Activated naive CD4-positive, alpha-beta T cell treated with Interleukin-2 at 50 U/mL for 16 hours (primary cell): ENCODE measurements at places on chromosomes 3 and 15.

- DNase-seq: no peak
Observed at GRCh38 chr3:137343283-137343682, 385.5 kb downstream of the IL20RB start.

DNA sequence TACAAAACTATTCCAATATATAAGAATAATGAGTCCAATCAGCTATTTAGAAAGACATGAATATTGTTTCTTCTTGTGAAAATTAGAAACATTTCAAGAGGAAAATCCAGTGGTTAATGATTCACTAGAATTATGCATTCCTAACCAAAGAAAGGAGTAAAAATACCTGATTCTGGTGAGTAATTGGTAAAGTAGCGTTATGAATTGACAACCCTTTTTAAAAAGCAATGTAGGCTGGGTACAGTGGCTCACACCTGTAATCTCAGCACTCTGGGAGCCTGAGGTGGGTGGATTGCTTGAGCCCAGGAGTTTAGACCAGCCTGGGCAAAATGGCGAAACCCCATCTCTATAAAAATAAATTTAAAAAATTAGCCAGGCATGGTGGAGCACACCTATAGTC lies 43.3 kb downstream of the TOPAZ1 start:
- no peak for DNase-seq

DNA sequence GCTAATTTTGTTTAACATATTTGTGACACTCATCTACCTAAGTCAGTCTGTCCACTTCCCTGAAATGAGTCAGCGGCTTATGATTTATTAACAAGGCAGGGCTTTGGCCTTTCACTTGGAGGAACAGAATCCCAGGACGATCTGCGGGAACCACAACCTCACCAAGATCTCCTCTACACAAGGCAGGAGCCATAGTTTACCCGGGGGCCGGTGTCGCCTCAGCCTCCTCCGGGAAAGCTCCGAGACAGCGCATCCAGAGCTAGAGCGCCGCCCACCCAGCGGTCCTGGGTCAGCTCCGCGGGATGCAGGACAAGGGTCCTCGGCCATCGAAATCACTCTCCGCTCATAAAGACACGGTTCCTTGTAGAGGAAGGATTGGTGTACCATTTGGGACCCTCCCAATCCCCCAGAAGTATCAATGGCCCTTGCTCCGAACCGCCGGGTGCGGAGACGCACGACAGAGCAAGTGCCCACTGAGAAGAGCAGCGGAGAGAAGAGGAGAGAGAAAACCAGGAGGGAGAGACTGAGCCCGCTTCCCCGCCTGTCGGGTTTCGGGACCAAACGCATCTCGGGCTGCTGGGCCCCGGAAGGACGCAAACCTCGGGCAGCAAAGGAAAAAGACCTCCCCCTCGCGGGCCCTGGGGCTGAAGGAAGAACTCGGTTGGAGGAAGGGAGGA lies 13.1 kb upstream of the ALCAM start:
- DNase-seq: no peak

DNA sequence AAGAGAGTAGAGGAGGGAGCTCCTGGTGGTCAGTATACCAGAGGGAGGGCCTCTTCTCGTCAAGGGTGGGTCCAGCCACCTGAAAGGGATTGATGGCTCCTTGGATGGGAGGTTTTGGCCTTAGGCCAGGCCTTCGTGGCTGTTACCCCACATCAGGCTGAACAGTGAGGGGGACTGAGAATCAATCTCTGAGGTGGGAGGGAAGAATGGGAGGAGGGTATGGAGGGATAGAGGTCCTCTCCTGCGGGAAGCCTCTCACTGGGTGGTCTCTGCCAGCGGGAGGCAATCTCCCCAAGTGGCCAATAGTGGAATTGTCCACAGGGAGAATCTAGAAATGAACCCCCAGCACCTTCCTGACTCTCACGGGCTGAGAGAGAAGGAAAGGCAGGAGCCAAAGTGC lies 53.5 kb downstream of the BSN start:
- DNase-seq: no peak

DNA sequence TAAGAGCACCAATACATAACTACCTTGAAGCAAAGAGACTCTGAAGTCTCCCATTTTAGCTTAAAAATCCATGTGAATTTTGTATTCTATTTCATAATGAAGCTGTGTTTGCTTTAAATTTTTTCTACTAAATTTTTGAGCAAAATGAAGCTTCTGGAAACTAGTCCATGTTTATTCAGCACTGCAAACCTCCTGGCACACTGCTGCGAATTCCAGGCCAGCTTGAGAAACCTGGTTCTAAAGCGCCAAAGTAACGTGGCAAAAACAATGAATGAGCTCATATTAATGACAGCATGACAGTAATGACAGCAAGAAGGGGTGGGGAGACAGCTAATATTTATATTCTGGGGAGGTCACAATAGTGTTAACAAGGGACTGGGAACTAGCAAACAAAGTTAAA lies 25.7 kb downstream of the CEP152 start:
- no peak for DNase-seq

GRCh38 chr3:61250784-61251173 lies 473 bp downstream of the FHIT start:
- peak; percentile 12 for DNase-seq

- DNase-seq: no peak
Observed at GRCh38 chr3:63116922-63117321, 161.2 kb upstream of the SYNPR start.

GRCh38 chr3:25291481-25291905 lies 136.6 kb upstream of the RARB start:
- no peak for DNase-seq

DNA sequence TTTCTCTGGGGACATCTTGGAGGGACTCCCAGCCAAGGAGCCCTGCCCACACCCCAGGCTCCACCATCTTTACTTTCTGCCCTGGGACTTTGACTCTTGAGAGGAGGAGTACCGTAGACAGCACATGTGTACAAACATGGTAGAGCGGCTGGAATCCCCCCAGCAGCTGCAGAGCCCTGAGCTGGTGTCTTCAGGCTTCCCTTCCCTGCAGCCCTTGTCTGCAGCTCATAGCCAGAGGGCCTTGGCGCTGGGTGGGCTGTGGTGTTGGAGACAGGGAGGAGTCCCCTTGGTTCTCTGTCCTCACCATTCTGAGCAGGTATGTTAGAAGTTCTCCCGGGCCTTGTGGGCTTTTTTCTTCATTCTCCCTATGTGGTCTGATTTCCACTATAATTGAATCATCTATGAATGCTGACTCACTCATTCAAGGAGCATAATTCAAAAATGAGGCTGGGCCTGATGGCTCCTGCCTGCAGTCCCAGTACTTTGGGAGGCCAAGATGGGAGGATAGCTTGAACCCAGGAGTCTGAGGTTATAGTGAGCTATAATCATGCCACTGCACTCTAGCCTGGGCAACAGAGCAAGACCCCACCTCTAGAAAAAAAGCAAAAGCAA lies 97.8 kb upstream of the MEF2A start:
- DNase-seq: no peak

DNA sequence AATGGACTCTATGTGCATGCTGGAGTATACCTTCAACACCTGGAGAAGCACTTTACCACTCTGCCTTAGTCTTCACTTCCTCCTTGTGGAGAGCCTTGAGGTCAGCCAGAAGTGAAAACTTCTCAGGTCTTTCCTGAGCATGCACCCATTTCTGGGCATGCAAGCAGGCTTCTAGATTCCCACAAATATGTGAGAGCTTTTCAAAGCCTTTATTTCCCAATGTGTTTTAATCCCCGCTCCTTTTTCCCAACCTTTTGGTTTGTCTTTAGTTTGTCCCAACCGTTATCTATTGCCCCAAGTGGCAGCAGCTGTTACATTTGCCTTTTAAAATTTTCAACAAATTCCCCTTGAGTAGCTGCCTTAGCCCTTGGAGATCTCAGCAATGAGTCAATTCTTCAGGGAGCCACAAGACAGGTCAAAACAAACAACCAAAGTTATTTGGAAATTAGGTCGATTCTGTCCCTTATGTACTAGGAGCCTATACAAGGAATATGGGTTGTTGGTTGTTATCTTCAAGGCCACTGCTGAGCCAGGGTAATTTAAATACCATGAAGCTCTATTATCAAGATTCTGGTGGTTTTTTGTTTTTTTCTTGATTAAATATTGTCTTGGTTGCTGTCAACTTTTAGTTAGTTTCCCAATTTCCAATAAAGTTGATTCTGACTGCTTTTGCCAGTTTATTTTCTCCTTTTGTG lies 44.4 kb downstream of the LSM3 start:
- DNase-seq: no peak

DNA sequence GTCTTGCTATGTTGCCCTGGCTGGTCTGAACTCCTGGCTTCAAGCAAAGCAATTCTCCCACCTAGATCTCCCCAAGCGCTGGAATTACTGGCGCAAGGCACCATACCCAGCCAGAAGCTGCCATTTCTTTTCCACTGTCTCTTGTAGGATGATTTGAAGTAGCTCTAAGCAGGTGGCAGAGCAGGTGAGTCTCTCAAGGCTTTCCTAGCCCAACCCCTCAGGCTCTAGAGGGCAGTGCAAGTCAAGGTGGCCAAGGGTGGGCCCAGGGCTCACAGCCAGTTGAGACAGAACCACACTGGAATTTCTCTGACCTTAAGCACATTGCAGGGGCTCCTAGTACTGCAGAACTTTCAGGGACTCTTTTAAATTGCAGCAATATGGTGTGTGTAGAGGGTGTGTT lies 15.6 kb upstream of the DAG1 start:
- DNase-seq: no peak

- no peak for DNase-seq
Observed at GRCh38 chr3:81776643-81777042, 15.2 kb upstream of the GBE1 start.

DNA sequence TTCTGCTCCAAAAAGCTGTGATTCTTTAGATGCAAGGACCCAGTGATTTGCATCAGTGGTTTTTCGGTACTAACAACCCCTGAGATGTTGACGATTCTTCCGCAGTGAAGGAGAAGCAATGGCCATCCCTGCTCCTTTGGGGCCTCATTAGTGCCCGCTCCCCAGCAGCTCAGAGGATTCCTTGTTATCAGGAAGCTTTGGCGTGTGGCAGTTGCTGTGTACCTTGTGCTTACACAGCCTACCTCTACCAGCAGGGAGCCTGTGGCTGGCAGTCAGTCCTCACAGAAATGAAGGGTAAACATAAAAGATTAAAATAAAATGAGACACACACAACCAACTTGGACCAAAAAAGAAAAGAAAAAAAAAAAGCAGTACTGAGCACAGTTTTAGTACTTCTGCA lies 55.2 kb downstream of the CNTN3 start:
- DNase-seq: no peak

GRCh38 chr15:94247789-94248638 lies 16.7 kb downstream of the MCTP2 start:
- no peak for DNase-seq

GRCh38 chr15:89195836-89196235 lies 25.5 kb downstream of the RLBP1 start:
- no peak for DNase-seq

- no peak for DNase-seq
Observed at GRCh38 chr3:60636846-60637245, 614.4 kb downstream of the FHIT start.

GRCh38 chr3:182609575-182610156 lies 183.6 kb upstream of the ATP11B start:
- DNase-seq: no peak

GRCh38 chr3:14338898-14339458 lies 63.4 kb upstream of the SLC6A6 start:
- no peak for DNase-seq

DNA sequence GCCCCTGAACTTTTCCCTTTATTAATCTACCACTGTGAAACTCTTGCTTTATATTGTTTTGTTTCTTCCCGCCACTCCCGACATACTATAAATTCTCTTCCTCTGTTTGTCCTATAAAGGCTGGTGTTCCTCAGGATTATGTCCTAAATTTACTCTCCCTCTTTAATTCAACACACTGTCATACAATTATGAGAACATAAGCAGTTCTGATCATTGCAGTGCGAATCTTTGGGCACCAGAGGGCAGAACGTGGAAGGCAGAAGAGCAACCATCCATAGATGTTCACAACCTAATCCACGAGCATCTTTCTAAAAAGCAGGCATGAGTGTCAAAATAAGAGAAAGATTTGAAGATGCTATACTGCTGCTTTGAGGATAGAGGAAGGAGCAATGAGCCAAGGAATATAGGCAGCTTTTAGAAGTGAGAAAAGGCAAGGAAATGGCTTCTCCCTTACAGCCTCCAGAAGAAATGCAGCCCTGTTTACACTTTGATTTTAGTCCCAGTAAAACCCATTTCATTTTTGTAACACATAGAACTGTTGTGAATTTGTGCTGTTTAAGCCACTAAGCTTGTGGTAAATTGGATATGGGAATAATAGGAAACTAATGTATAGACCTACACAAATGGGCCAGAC lies 179.4 kb downstream of the GBE1 start:
- DNase-seq: no peak

GRCh38 chr3:66712210-66712609 lies 211.4 kb upstream of the LRIG1 start:
- no peak for DNase-seq

DNA sequence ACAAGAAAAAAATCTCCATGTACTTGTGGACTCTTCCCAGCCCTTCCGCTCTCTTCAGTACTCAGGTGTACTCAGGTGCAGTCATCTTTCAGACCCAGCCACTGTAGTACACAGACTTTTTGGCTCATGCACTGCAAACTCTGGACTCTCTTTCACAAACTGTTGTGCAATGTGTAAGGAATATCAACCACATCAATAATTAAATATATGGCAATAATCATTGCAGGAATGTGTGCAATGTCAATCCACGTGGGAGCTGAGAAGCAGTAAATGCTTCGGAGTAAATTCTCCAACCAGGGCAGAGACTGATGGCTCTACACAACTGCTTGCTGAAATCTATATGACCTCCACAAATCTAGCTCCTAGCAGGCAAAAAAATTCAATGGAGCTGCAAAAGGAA lies 287.3 kb upstream of the COL8A1 start:
- DNase-seq: no peak

DNA sequence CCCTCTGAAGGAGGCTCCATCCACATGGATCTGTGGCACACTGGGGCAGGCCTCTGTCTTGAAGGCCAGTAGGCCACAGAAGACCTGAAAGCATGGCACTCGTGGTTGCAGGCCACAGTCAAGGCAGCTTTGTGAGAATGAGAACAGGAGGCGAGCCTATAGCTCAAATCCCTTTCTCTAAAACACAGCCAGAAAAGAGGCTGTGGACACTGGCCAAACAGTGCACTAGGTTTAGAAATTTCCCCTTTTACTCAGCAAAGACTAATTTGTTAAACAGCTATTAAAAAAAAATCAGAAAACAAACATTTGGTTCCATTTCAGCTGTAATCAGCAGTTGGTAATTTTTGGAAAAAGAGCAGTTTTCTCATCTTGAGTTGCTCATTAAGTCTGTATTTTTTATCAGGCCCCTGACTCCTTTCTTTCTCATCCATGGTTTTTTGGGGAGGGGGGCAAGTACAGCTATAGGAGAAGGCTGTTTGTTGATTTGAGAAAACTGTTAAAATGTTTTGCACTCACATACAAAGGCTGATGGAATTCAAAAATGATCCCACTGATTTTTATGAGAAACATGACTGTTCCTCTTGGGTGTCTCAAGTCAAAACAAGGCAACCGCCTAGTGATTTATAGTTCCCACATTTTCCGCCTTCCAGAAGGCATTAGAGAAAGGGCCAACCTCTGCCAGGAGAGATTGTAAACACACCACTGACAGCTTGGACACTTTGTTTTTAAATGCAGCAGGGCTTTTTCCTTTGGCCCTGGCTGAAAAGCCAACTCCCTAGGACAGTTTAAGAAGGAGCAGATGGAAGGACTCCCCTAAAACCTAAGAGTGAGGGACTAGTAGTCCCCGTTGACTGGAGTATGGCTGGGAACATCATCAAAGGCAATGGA lies 28.1 kb downstream of the PARP16 start:
- DNase-seq: no peak
